AG08395 (cell line): ENCODE measurements at places on chromosomes 11 and 22.

DNA sequence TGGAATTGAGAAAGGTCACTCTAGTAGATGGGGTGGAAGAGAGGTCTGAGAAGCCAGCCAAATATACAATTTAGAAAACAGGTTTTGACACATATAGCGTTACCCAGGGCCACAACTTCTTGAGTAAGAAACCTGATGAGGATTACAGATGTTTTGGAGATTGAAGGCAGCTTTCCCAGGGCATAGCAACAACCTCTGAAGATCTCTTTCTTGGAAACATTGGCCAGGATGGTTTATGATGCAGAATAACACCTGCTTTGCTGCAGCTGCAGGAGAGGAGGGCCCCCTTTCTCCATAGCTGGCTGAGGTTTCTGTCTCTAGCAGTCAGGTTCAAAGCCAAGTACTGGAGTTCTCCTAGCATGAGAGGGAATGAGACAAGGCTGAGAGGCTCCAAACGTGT is 75.1 kb upstream of the NUP50 start:
- no peak for DNase-seq

DNA sequence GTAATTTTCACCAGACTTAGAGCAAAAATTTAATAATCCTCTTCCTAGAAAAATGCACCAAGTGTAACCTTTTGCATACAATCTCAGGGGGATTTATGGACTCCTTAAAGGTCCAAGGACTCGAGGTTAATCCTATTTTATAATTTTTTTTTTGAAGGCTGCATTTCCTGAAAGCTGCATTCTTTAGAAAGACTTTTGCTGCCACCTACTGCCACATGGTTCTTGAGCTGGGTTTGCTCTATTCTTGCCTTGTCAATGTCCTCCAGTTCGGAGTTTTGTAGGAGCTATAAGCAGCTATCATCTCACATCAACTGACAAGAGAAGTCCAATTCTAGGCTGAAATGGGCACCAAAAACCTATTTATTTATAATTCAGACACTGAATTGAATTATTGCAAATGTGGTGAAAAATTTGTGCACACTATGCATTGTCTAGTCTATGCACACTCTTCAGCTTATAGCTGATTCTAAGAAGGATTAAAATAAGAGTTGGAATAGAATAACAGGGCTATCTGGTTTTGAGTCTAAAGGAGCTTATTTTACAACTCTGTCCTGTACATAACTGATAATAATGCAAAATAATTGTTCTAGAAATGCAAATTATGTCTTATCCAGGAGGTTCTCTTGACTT is 31.3 kb downstream of the TRAF6 start:
- peak; percentile 58 for DNase-seq

- DNase-seq = no peak
These were observed 91.8 kb upstream of the RAB1B start for GRCh38 chr11:66176650-66177049.

- DNase-seq = no peak
These were observed 130.5 kb downstream of the MED15 start for GRCh38 chr22:20637750-20638506.

GRCh38 chr11:110778343-110778742 is 66.1 kb upstream of the ARHGAP20 start:
- DNase-seq = no peak

- DNase-seq = no peak
These were observed 143.1 kb upstream of the CARD18 start for GRCh38 chr11:105282658-105283057.

DNA sequence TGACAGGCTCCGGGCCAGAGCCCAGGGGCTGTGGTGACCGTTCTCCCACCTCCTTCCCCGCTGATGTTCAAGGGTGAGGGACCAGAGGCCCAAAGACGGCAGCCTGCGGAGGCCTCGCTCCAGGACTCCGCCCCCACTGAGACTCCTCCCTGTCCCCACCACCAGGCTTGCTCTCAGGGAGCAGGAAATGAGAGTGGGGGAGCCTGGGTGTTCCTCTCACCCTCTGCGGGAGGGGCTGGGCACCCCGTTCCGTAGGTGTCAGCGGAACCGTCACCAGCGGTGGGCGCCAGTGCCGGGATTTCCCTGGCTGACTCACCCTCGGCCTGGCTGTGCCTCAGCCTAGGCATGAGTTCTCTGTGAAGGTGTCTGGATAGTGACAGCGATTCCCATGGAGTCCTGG is 15.7 kb downstream of the DAGLA start:
- DNase-seq = peak; percentile 79

GRCh38 chr11:125100136-125100535 is 11.3 kb downstream of the TMEM218 start:
- no peak for DNase-seq

- no peak for DNase-seq
These were observed 34.2 kb upstream of the LMO1 start for GRCh38 chr11:8297781-8298440.

- DNase-seq = no peak
These were observed 70.7 kb upstream of the THY1 start for GRCh38 chr11:119493712-119494111.

DNA sequence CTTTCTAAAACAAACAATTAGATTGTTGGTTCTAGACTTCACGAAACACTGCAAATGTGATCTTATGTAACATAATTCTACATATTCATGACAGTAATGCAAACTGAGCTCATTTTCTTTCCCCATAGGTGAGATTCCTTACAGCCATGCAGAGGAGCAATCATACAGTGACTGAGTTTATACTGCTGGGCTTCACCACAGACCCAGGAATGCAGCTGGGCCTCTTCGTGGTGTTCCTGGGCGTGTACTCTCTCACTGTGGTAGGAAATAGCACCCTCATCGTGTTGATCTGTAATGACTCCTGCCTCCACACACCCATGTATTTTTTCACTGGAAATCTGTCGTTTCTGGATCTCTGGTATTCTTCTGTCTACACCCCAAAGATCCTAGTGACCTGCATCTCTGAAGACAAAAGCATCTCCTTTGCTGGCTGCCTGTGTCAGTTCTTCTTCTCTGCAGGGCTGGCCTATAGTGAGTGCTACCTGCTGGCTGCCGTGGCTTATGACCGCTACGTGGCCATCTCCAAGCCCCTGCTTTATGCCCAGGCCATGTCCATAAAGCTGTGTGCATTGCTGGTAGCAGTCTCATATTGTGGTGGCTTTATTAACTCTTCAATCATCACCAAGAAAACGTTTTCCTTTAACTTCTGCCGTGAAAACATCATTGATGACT is 1.5 kb downstream of the OR9G1 start:
- DNase-seq = no peak

DNA sequence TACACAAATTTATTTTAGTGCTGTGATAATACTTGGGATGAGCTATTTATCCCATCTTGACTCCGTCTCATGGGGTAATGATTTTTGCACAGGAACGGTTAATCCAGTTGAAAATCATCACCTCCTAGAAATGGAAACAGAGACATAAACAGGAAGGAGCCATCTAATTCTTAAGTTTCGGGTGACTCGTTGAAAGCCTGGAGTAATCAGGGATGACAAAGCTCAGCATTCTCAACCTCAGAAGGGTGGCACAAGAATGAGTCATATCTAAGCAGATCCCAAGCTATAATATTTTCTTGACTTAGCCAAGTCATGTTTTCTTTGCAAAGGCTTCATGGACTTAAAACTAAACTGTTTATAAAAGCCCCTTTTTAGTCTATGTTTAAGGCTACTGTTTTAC is 280.8 kb upstream of the CCDC90B start:
- peak; percentile 83 for DNase-seq

- no peak for DNase-seq
These were observed 42.1 kb downstream of the CLMP start for GRCh38 chr11:123152951-123153350.

GRCh38 chr11:27247660-27248059 is 115.4 kb downstream of the CCDC34 start:
- no peak for DNase-seq

- DNase-seq = peak; percentile 41
These were observed 33.0 kb downstream of the LRRC10B start for GRCh38 chr11:61541598-61541997.

DNA sequence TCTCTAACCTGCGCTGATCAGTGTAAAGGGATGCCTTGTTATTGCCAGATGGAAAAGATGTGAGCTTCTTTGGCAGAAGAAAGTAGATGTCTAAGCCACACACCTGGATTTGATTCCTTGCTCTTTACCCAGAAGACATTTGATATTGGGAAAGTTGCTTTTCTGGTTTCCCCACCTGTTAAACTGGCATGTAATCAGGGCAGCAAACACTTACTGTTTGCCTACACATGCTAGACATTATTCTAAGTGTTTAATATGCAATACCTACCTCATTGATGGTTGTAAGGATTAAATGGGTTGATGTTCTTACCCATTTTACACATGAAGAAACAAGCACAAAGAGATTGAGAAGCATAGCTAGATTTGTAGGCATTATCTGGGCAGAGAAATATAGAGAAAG is 16.6 kb downstream of the ASRGL1 start:
- DNase-seq = no peak

DNA sequence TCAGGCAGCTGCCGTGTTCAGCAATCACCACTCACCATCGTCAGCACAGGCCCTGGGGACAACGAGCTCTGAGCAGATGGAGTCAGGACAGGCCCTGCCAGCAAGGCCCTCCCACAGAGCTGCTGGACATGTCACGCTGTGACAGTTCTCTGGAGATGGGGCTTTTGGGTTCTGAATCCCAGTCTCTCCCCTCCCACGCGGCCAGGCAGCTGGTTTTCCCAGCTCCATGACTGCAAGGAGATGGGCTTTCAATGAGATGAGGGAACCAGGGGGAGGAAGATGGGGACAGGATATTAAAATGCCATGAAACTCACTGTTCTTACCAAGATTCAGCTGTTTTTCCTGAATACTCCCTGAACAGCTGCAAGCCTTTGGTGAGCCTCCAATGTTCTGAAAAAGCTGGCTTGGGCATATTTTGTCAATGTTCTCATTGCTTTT is 305.9 kb downstream of the BRD1 start:
- DNase-seq = no peak

DNA sequence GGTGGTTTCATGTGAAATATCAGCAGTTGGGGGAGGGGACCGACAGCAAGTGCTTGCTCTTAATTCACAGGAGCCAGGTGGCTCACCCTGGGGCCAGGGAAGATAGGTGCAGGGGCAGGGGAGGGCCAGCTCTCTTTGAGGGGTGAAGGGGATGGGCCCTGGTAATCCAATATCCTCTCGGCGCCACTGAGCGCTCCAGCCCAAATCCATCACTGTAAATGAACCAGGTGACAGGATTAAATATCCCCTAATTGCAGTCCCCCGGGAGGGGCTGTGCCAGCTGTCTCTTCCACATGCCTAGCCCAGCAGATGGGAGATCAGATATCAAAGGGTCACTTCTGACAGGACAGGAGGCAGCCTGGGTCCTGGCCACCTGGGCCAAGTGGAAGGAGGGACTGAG is 531.8 kb upstream of the CADM1 start:
- DNase-seq = no peak

DNA sequence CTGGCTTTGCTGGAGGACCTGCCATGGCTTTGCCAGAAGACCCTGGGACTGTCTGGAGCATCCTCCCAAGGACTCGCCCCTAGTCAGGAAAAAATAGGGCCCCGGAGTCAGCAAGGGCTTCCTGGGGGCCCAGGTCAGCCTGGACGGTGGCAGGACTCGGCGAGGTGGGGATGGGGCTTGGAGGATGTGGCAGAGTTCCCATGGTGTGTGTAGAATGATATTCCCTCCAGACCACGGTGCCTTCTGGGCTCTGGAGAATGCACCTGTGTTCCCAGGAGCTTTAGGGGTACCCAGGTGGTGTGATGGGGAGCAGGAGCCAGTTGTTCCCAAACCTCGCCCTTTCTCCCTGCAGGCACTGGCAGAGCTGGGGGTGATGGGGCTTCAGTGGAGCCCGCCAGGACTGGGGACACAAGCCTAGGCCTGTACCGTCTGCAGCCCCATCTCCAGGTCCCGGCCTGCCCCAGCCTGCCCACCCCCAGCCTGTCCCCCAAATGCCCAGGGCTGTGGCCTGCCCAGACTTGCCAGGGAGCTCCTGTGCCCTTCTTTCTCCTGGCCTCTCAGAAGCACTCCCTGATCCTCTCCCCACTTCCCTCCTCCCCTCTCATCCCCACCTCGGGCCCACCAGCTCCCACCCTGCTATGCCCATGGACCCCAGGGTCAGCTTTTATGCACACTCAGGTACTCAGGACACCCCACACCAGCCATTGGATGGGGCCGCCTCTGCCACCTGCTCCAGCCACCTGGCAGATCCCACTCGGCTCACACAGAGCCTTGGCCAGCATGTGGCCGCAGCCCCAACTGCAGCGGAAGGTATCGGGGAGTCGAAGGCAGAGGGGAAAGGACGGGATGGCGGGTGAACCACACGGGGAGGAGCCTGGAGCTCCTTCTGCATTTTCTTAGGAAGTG is 82.1 kb downstream of the CDKN1C start:
- no peak for DNase-seq

DNA sequence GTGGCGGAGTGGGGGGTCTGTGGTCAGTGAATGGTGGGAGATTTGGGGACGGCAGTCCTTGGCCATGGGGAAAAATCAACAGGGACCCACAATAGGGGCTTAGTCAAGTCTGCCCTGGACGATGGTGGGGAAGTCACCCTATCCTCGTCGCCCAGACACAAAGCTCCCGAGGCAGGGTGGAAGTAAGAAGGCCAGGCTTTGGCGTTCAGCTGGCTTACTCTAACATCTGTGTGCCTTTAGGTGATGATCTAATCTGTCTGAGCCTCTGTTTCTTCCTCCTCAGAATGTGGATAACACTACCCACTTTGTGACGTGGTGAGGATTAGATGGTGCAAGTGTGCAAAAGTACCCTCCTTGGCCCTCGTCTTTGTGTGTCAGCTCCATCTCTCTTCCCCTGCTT is 192.2 kb downstream of the ST3GAL4 start:
- peak; percentile 28 for DNase-seq

- no peak for DNase-seq
These were observed 63.7 kb downstream of the RAB30 start for GRCh38 chr11:83007909-83008580.

GRCh38 chr11:13929395-13929891 is 33.1 kb upstream of the SPON1 start:
- no peak for DNase-seq

- DNase-seq = no peak
These were observed 253.7 kb upstream of the CHORDC1 start for GRCh38 chr11:90476442-90477007.

DNA sequence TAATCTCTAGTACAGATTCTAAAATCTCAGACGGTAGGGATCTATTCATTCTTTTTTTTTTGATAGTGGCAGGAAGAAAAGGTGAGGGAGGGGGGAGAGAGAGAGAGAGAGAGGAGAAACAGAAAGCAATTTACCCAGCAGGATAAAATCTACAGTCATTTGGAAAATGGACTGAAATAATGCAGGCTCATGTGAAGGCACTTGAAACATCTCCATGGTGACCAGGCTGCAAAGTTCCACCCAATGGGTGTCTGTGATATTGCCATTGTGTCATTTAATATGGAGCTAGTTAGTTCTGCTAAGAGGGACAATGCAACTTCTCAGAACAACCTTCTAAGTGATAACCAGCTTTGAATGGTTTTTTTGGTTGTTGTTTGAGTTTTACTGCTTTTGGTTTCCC is 165.2 kb upstream of the RAG2 start:
- no peak for DNase-seq

- DNase-seq = no peak
These were observed 49.5 kb upstream of the ACCSL start for GRCh38 chr11:43998308-43998707.
